ENCODE measurements at places on chromosomes 6 and 20.

GRCh38 chr6:35470663-35471120 is 2.5 kb downstream of the RPL10A start:
- no peak for DNase-seq

DNA sequence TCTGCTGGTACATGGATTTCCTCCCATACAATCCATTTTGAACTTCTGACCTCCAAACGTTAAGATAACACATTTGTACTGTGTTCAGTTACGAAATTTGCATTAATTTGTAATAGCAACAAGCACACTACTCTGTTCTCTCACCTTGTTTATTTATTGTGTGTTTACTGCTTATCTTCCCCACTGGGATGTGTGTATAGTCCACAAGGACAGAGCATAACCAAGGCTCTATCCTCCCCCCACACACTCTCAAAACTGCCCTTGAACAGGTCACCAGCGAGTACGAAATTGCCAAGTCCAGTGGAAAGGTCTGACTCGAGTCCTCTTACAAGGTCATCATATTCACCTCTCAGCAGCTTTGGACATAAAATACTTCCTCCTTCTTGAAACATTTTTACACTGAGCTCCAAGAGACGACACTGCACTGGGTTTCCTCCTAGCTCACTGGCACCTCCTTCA is 18.6 kb downstream of the ADTRP start:
- DNase-seq: no peak

DNA sequence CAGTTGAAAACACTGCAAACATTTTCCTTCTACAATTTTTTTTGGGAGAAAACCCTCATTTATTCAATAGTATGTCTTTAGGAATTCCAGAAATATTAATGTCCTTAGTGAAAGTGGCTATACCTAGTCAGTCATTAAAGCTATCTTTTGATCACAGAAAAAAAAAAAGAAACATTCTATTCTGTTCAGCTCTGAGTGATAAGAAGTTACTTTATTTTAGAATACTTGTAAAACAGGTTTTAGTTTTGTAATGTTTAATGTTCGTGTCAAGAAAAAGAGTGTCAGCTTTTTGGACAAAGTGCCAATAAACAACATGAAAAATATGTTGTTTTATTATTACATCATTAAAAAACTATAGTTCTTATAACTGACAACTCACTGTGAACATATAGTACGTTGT is 240.4 kb downstream of the OGFRL1 start:
- no peak for DNase-seq

DNA sequence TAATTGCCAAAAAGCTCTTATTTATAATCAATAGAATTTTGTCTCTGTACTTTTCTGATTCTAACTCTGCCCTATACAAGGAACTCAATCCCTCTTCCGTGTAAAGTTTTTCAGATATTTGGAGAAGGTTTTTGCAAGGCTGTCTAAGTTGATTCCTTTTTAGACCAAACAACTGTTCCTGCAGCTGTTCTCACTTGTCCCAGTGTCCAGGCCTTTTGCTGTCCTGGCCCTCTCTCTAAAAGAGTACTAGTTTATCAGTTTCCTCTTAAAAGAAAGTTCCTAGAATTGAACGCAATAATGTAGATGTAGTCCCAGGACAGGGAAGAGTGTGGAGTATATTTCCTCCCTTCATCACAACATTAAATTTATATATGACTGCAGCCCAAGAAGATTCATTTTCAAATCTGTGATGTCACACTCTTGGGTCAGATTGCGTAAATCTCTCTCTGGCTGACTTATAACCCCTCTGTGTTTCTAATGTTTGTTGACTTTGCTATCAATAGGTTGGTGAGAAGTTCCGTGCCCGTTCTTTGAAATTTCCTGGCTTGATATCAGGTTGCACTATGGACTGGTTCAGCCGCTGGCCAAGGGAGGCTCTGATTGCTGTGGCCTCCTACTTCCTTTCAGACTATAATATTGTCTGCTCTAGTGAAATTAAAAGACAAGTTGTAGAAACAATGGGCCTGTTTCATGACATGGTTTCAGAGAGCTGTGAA is 139.4 kb upstream of the GLP1R start:
- no peak for DNase-seq

- DNase-seq: peak; percentile 97
These were observed 6.2 kb upstream of the SOX4 start for GRCh38 chr6:21587179-21587960.

DNA sequence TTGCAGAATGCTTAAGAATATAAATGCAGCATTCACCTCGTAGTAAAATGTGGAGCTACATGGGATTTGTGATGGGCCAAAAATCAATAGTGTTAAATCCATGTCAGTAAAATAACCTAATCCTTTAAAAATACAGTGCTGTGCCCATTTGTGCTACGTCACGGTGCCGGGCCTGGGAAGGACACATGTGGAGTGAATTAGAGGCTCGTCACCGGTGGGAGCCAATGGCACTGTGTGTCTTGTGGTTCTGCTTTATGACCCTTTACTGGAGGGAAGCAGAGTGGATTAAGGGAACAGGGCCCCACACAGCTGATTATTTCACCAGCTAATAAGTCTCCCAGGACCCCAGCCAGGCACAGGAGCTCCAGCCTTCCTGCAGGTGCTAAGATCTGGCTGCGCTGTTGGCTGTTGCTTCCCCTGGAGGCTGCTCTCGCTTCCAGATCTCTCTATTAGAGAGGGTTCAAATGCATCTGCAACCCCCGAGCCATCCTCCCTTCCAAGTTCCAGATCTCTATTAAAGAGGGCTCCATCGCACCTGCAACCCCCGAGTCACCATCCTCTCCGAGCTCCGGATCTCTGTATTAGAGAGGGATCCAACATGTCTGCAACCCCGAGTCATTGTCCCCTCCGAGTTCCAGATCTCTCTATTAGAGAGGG is 405.8 kb downstream of the CDH4 start:
- no peak for DNase-seq

DNA sequence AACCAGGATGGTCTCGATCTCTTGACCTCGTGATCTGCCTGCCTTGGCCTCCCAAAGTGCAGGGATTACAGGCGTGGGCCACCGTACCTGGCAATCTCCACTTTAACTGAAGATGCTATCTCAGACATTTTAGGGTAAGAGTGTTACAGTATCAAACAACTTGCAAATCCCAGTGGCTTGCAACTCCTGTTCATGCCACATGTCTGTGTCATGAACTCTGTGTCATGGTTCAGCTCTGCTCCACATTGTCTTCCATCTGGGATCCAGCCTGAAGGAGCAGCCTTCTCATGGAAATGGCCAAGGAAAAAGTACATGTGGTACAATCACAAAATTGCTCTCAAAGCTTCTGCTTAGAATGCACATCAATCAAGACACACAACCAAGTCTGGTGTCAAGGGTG is 114.9 kb downstream of the MAP3K5 start:
- no peak for DNase-seq

DNA sequence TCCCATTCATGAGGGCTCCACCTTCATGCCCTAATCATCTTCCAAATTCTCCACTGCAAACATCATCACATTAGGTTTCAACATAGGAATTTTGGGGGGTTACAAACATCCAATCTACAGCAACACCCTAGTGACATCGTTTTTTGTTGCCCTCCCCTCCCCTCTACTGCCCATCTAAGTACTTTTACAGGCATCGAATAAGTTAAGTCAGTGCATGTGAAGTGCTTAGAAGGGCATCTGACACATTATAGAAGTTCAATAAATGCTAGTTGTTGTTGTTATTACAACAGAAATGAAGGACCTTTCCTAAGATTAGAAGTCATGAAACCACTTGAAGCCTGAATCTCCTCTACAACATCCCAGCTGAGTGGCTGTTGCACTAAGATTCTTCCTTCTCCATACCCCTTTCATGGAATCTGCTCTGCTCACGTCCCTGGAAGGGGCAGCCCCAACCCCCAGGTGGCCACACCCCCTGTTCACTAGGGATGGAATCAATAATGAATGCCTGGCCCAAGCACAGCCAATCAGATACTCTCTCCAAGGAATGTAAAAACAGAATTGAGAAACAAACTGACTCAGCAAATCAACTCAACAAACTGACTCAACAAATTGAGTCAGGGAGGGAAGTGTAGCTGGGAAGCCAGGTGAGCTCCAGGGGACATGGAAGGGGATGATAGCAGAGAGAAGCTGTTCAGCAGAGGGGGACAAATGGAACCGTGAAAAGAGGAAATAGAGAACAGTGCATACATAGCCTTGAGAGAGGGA is 3.9 kb upstream of the LRP11 start:
- no peak for DNase-seq

GRCh38 chr6:125363039-125363823 is 61.5 kb upstream of the HDDC2 start:
- peak; percentile 76 for DNase-seq

DNA sequence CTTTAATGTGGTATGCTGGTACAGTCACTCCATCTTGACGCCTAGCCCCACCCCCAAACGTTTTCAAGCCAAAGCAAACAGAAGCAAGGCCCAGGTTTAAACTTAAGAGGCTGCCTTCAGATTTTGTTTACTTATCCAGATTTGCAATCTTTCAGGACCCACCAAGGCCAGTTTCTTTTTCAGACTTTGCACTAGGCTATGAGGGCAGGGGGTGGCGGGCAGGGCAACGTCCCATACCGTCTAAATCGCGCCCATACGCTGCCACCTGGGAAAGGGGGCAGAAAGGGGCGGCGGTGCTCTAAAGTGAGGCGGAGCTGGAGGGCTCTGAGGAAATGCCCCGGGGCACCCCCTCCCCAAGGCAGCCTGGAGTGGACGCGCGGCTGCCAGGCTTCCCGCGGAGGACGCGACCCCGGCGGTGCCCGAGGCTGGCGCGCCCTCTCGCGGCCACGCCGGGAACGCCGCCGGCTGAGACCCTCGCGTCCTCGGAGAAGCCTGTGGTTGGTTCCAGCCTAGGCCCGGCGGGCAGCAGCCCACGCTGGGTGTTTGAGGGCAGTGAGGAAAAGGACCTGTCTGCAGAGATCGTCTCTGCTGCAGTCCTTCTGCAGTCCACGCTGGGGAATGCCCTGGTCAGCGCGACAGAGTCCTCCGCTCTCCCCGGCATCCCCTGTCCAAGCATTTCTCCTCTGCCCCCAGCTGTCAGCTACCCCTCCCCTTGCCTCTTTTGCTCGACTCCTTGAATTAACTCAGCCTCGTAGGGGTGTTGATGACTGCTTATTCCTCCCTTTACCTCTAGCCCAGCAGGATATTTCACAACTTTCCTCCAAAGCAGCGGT is 129.2 kb upstream of the PRND start:
- peak; percentile 25 for DNase-seq

GRCh38 chr6:110340392-110340965 is 17.7 kb downstream of the METTL24 start:
- no peak for DNase-seq

- DNase-seq: no peak
These were observed 28.4 kb upstream of the GSTA3 start for GRCh38 chr6:52937908-52938307.

GRCh38 chr20:49490689-49491088 is 8.2 kb upstream of the KCNB1 start:
- no peak for DNase-seq

- DNase-seq: no peak
These were observed 4.1 kb upstream of the SLC2A10 start for GRCh38 chr20:46705378-46705729.

GRCh38 chr6:14428269-14428668 is 310.7 kb downstream of the CD83 start:
- no peak for DNase-seq

DNA sequence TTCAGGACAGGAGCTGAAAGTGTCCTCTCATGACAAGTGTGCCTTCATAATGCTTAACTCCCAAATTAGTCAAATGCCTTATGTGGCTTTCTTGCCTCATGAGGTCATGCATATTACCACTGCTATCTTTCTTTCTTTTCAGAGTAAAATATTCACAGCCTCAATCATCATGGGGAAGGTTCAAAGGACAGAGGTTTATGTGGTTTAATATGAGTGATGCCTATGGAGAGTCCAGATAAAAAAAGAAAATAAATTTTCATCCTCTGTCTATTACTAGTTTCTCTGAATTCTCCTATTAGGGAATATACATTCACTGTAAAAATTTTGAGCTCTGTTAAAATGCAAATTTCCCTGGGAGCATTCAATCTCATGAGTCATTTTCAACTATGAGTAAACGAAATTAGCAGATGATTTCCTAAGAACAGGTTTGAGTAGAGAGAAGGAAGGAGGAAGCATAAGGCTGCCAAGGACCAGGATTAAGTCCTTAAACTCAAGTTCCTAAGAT is 396.9 kb upstream of the ADGRB3 start:
- DNase-seq: no peak

DNA sequence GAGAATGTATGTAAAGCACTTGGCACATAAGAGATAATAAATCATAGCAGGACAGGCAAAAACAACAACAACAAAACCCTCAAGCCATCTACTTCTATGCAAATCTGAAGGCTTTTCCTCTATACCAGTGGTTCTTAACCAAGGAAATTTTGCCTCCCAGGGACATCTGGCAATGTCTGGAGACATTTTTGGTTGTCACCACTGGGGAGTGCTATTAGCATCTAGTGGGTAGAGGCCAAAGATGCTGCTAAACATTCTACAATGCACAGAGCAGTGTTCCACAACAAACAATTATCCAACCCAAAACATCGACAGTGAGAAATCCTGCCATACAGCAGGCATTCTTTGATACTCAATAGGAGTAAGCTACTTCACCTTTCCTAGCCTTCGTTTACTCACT is 28.2 kb downstream of the NDRG3 start:
- no peak for DNase-seq

DNA sequence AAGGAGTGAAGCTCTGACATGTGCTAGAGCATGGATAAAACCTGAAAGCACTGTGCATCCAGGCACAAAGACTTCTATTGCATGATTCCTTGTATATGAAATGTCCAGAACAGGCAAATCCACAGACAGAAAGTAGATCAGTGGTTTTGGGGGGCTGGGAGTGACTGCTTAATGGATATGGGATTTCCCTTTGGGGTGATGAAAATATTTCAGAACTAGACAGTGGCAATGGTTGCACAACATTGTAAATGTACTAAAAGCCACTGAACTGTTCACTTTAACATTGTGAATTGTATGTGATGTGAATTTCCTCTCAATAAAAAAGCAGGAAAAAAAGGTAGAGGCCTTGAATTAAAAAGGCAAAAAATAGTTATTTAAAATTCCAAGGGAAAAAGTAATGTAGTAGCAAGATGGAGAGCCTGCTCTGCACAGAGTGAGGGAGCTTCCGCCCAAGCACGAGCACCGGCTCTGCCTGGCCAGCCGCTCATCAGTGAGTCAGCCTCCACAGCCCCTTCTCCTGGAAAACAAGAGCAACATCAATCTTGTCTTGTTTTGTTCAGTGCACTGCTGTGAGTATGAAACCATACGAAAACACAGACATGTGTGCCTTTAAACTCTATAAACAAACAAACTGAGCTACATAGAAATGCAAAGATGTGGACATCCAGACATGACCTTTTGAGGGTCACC is 74.6 kb upstream of the THBS2 start:
- DNase-seq: no peak

DNA sequence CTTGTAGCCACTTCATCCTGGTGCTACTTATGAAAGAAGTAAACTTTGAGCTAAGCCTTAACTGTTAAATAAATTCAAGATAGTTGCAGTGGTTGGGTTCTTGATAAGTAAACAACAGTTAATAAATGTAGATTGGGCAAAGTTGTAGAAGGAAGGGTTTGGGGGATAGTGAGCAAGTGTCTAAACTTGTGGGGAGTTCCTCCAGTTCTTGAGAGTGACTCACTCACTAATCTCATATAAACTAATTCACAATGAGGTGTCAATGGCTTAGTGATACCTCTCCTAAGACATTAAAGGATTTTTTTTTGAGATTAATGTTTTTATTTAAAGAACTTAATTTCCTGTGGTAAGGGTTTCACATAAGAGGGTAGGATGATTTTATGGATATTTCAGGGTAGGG is 507.4 kb downstream of the BMP2 start:
- no peak for DNase-seq

Data from NCI-H1105 (cell line).